ENCODE measurements at places on chromosomes 2 and 18. TPM values are rescaled to one million over a fixed set of nuclear protein-coding genes. Genes with fewer than 3 reads are reported as not detected.

DNA sequence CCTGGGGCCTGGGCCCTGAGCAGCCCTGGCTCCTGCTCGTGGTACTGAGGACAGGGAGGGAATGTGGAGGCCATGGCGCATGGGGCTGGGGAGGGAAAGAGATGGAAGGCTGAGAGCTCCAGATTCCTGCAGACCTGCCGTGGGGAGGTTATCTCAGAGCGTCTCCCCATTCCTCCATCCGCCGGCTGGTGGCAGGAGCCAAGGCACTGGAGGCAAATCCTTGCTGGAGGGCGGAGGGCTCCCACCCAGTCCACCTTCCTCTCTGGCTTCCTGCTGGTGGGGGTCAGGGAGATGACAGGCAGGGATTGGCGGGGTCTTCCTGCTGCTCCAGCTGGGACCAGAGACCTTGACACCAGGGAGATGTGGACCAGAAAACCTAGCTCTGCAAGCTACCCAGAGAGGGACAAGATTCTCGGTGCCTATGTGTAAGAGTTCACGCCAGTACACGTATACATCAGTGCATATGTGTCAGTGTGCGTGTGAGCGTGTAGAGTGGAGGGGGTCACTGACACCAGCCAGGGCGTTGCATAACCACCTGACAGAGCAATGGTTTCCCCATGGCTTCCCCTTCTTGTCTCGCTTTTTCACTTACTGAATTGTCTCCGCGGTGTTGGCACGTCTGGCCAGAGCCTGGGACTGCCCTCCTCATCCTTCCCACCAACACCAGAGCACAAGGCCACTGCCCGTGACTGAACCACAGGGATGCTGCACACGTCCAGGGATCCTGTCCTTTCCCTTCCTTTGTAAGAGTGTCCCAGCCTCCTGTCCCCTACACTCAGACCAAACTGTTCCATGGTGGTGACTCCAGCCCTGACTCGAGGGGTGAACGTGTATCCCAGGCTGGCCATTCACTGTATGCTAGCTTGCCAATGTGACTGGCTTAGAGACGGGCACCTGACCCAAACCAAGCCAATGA, 15.8 kb upstream of the SEMA4C start:
- DNase-seq: no peak
- H3K4me1 ChIP-seq: peaks cover 21% of the 10 kb centered on the region
- no peak overlapping the region for H3K4me3 ChIP-seq
- no peaks in the 10 kb centered on the region for H3K36me3 ChIP-seq
- H3K27me3 ChIP-seq: no peaks in the 10 kb centered on the region

- H3K27ac ChIP-seq: peak overlapping the region; percentile 52
- H3K27me3 ChIP-seq: no peaks in the 10 kb centered on the region
- DNase-seq: peak; percentile 39
- no peaks in the 10 kb centered on the region for H3K4me1 ChIP-seq
These were observed 24.3 kb upstream of the COL6A3 start for GRCh38 chr2:237438080-237438940.

The CCNYL1 gene
- total RNA-seq: 11.8 TPM

The OSBPL6 gene
- total RNA-seq: 4.8 TPM

GRCh38 chr2:192971981-192972380, 777.2 kb upstream of the TMEFF2 start:
- no peaks in the 10 kb centered on the region for H3K4me1 ChIP-seq
- H3K27ac ChIP-seq: no peak overlapping the region
- no peak overlapping the region for H3K4me3 ChIP-seq
- no peaks in the 10 kb centered on the region for H3K36me3 ChIP-seq
- no peaks in the 10 kb centered on the region for H3K27me3 ChIP-seq

GRCh38 chr2:37558623-37559022, 112.8 kb downstream of the CDC42EP3 start:
- DNase-seq: no peak
- H3K27ac ChIP-seq: no peak overlapping the region
- H3K4me1 ChIP-seq: no peaks in the 10 kb centered on the region
- no peaks in the 10 kb centered on the region for H3K27me3 ChIP-seq

The PRKAG3 gene
- total RNA-seq: not detected

- no peaks in the 10 kb centered on the region for H3K36me3 ChIP-seq
- no peaks in the 10 kb centered on the region for H3K4me1 ChIP-seq
- no peak overlapping the region for H3K27ac ChIP-seq
- no peak for DNase-seq
- peak overlapping the region; percentile 27 for H3K4me3 ChIP-seq
These were observed 26.8 kb downstream of the MPHOSPH10 start for GRCh38 chr2:71157124-71157793.

The DNAH7 gene
- 1.3 TPM for total RNA-seq

The SRD5A2 gene
- total RNA-seq: 0.32 TPM

- no peaks in the 10 kb centered on the region for H3K4me1 ChIP-seq
- no peak overlapping the region for H3K27ac ChIP-seq
- no peak overlapping the region for H3K4me3 ChIP-seq
These were observed 49.9 kb downstream of the PLEKHA3 start for GRCh38 chr2:178530131-178530530.

DNA sequence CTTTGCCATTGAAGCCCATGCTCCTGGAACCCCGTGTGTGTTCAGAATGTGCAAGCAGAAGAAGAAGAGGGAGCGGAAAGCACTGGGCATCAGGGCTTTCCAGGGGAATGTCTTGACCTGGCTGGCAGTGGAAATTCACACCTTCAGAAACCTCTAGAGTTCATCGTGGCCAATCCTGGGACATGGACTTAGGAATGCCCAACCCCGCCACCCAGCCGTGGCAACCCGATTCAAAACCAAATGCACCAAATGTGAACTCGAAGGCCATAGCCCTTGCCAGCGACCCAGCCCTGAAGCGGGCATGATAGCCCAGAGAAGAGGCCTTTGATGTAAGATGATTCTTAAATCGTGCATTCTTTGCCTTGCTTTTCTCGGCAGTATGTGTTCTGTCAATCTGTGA, 69.4 kb downstream of the ADI1 start:
- no peaks in the 10 kb centered on the region for H3K4me1 ChIP-seq
- H3K27ac ChIP-seq: no peak overlapping the region
- H3K36me3 ChIP-seq: no peaks in the 10 kb centered on the region
- H3K4me3 ChIP-seq: no peak overlapping the region
- no peaks in the 10 kb centered on the region for H3K27me3 ChIP-seq
- no peak for DNase-seq
